ENCODE measurements at places on chromosomes 16 and 17. TPM values are rescaled to one million over a fixed set of nuclear protein-coding genes. Genes with fewer than 3 reads are reported as not detected.
A peak's percentile ranks its signal among the peaks of the same experiment; 100 is the strongest.

DNA sequence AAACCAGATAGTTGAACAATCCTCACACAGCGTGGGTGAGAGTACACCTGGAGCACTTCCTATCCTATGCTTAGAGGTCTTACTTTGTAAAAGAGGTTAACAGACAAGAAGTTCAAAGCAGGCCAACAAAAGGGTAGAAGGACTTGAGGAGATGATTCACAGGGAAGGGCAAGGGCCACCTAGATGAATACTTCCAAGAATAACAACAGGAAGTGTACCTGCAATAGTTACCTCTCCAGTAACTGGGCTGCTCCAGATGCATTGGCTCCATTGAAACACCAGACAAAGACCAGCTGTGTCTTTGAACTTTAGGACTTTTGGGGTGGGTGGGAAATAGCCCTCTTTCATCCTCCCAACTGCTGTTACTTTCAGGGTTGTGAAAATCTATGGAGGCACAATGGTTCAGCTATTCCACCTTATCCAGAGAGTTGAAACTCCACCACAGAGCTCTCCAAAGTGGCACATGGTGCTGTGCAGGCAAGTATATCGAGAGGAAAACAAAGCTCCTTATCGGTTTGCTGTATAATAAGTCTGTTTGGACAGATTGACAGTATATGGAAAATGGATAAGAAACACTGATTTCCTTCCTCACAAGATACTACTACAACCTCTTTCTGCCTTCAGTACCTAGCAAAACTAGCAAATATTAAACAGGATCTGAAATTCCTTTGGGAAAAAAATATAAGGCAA, 22.7 kb downstream of the RNF43 start:
- no peak for DNase-seq

DNA sequence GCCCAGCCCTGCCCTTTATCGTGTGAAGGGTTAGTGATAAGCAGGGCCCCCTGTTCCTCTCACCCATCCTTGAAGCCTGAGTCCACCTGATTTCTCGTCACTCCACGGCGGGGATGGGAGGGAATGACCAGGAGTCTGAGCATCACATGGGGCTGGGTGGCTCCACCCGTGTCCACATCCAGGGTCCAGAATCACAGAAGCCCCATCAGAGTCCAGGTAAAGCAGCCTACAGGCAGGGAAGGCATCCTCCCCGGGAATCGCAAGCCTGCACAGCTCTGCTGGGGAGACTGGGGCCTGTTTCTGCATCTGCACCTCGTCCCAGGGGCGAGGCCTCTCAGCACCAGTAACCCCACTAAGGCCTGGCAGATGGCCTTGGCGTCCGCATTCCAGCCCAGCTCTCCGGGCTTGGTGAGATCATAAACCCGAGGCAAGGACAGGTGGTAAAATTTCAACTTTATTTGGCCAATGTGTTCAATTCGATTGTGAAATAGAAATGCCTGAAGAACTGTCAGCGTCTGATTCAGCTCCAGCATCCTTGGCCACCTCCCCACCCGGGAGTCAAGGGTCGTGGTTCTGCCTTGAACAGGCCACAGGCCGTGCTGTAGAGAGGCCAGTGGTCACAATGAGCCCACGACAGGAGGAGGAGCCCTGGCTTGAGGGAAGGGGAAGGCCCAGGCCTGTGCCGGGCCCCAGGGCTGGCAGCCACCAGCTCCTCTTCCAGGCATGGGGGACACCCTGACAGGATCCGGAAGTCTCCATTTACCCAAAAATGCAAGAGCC, 8.1 kb upstream of the PPP1R27 start:
- no peak for DNase-seq

DNA sequence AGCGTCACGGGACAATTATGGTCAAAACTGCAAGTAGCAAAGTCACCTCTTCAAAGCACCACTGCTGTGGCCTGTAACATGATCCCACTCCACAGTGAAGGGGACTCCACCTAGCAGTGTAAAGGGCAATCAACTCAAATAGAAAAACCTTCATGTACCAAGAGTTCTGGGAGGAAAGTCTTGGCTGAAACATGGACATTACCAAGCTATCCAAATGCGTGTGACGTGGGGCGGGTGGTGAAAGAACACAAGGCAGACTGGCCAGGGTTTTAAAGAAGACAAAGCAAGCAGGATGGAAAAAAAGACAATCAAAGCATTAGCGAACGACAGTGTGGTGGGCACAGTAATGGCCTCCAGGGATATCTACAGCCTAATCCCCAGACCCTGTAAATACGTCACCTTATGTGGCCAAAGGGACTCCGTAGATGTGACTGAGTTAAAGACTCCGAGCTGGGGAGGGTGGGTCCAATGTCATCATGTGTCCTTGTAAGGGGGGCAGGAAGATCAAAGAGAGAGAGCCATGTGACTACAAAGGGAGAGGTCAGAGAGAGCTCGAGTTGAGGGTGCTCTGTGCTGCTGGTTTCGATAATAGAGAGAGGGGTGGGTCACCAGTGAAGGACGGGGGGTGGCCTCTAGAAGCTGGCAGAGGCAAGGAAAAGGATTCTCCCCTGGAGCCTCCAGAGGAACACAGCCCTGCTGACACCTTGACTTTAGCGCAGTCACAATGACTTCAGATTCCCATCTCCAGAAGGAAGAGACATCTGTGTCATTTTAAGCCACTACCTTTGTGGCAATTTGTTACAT, 6.0 kb downstream of the HSDL1 start:
- DNase-seq = no peak

- no peak for DNase-seq
Measured at GRCh38 chr16:82454152-82454551, 172.6 kb upstream of the CDH13 start.

- no peak for DNase-seq
Measured at GRCh38 chr16:78773706-78774105, 674.3 kb downstream of the WWOX start.

GRCh38 chr17:80005360-80006338, 30.0 kb downstream of the TBC1D16 start:
- DNase-seq = peak; percentile 37

DNA sequence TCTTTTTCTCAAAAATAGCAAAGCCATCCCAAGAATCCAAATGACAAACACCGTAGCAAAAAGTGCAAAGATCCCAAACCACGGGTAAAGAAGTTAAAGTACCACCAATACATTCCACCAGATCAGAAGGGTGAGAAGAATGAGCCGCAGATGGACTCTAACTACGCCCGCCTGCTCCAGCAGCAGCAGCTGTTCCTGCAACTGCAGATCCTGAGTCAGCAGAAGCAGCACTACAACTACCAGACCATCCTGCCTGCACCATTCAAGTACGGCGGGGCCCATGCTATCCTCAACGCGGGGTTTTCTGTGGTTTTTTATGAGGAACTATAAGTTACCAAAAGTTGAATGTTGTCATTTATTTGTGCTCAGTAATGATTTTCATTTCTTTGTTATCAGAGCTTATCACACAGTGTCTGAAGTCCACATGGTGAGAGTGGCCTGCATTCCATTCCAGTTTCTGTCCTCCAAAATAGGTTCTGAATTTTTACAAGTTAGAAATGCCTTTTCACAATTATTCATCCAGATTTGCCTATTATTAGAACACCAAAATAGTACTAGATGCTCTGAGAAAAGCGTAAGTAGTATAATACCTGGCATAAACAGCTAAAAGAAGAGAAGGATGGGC, 169.2 kb downstream of the MRTFB start:
- peak; percentile 77 for DNase-seq

GRCh38 chr16:30434852-30435251, 5.0 kb upstream of the DCTPP1 start:
- no peak for DNase-seq

KRTAP2-3 gene
- 20.5 TPM for total RNA-seq

METTL9 gene
- total RNA-seq = 174 TPM

Measured in umbilical cord (tissue), 2 donors.